T follicular helper cell (primary cell): ENCODE measurements at places on chromosomes 4 and X.

DNA sequence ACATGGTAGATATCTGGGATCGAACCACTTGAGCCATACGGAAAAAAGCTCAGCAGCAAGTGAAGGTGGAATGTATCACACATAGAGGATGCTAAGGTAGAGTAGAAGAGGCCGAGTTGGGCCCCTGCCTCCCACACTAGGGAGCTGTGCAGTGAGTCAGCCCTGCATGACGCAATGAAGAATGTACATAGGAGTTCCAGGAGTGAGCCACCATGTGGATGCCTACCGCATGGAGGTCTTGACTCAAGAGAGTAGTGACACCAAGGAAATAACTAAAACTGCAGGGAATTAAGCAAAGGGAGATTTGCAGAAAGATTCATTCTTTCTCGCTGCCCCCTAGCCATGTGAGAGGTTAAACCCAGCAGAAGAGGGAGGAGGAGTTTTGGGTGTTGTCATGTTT is 389.6 kb upstream of the IGFBP7 start:
- no peak for DNase-seq

DNA sequence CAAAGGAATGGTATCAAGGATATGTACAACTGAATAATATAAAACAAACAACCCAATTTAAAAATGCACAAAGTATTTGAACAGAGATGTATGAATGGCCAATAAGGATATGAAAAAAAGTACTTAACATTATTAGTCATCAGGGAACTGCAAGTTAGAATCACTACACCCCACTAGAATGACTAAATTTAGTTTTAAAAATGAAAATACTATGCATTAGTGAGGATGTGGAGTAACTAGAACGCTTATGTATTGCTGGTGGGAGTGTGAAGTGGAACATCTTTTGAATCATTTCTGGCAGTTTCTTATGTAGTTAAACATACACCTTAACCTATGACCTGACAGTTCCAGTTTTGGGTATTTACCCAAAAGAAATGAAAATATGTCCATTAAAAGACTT is 13.0 kb upstream of the SLC16A2 start:
- no peak for DNase-seq

DNA sequence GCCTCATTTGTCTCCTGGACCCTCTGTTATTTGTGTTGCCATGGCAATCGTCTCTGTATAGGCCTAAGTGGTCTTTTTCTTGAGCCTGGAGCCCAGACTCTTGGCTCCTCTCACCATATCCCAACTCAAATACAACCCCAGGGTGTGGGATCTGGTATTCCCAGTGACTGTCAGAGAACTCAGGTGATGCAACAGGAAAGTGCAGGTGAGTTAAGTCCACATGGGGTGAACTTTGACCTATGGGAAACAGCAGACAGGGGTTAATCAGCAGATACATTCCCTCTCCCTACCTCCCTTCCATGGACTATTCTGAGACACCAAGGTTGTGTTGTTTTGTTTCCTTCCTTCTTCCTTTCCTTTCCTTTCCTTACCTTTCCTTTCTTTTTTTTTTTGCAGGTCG is 130.9 kb upstream of the RPS6KA3 start:
- no peak for DNase-seq

DNA sequence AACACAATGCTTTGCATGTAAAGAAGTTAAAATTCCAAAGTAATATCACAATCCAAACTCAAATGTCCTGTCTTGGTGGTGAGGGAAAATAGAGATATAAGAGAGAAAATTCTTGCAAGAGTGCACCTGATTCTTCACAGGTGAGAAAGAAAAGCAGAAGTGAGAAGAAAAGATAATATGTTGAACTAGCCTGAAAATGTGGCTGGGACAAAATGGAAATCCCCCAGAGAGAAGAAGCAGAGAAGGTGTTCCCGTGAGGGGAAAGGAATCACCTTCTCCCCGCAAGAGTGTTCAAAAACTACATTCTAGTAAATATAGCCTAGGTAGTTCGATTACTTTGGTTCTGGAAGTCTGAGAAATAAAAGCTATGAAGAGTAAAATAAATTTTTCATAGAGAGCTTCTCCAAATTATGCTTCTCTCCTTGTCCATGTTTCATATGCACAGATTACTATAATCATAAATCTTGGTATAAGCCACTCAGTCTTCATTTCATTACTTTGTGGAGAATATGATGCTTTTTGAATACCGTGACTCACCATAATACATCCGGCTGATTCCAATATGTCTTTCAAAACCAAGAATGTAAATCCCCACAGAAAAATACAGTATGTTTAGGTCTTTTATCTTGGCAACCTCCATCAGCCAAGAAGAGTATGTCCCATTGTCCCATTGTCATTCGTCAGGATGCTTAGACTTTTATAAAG is 63.1 kb downstream of the COX18 start:
- no peak for DNase-seq
